ENCODE measurements at places on chromosomes 16 and 17. TPM values are rescaled to one million over a fixed set of nuclear protein-coding genes. Genes with fewer than 3 reads are reported as not detected.

Gene TMEM235
- not detected for total RNA-seq

Gene WNT3
- total RNA-seq = 1.7 TPM

Gene AXIN2
- 26.5 TPM for total RNA-seq

Gene YBX2
- 1.3 TPM for total RNA-seq

Gene C16orf96
- total RNA-seq = 0.83 TPM

Gene VTN
- 0.25 TPM for total RNA-seq

Gene TMEM92
- total RNA-seq = not detected

Gene UMOD
- total RNA-seq = not detected

Gene LRRC75A
- 7.3 TPM for total RNA-seq

Gene SOST
- not detected for total RNA-seq

Gene FNDC8
- not detected for total RNA-seq

Gene DHRS7C
- not detected for total RNA-seq

Gene KRT34
- total RNA-seq = not detected

Gene KRTAP3-2
- not detected for total RNA-seq

Gene XAF1
- total RNA-seq = not detected

Gene EFCAB5
- 0.69 TPM for total RNA-seq

Gene KCNG4
- total RNA-seq = not detected

Gene KIF19
- total RNA-seq = 80.8 TPM

Gene DNAAF1
- total RNA-seq = 0.56 TPM

Gene C1QL1
- total RNA-seq = 14.6 TPM

Gene TMEM114
- total RNA-seq = not detected

Gene PHAF1
- total RNA-seq = 27.1 TPM

Gene SGCA
- total RNA-seq = 1.3 TPM

Gene CDH1
- total RNA-seq = 1.9 TPM

Gene SHCBP1
- 2.4 TPM for total RNA-seq

Gene RPL38
- total RNA-seq = 600 TPM

Gene TPPP3
- total RNA-seq = 21.7 TPM

Gene ITPRIPL2
- 3.4 TPM for total RNA-seq

Gene CAPNS2
- not detected for total RNA-seq

Gene EPOP
- 2.0 TPM for total RNA-seq

Gene CPHXL2
- total RNA-seq = not detected

Gene PRSS21
- not detected for total RNA-seq

Gene CTRB1
- not detected for total RNA-seq

Gene CSNK2A2
- total RNA-seq = 87.6 TPM

Gene KRTAP9-1
- not detected for total RNA-seq

Gene CSH1
- total RNA-seq = not detected

Gene GUCY2D
- not detected for total RNA-seq

Gene CHP2
- total RNA-seq = not detected

Gene TBC1D3H
- 0.37 TPM for total RNA-seq

Gene TSPOAP1
- total RNA-seq = 39.7 TPM

Gene NKD1
- total RNA-seq = 31.3 TPM

Gene IL21R
- total RNA-seq = 0.86 TPM

Gene HSD17B2
- total RNA-seq = not detected

Gene ST6GALNAC1
- not detected for total RNA-seq

Gene MT1H
- total RNA-seq = not detected

Gene RHBDL3
- total RNA-seq = 124 TPM

Gene TMEM94
- total RNA-seq = 117 TPM

Gene OR4D1
- not detected for total RNA-seq

Gene CHD9
- 120 TPM for total RNA-seq

Gene MBTPS1
- total RNA-seq = 105 TPM

Gene KRTAP4-5
- not detected for total RNA-seq

Gene ACSF2
- total RNA-seq = 52.2 TPM

Gene SPN
- 0.27 TPM for total RNA-seq

Gene G6PC1
- not detected for total RNA-seq

Data from glutamatergic neuron (in vitro differentiated cells).